Transverse colon (tissue), 4 donors: ENCODE measurements at places on chromosomes 1 and 21. TPM values are rescaled to one million over a fixed set of nuclear protein-coding genes. Genes with fewer than 3 reads are reported as not detected.
A peak's percentile ranks its signal among the peaks of the same experiment; 100 is the strongest.

GRCh38 chr1:227765261-227766014 lies 30.2 kb downstream of the SNAP47 start:
- H3K36me3 ChIP-seq, result peaks cover 5% of the 10 kb centered on the region
- peaks cover 16% of the 10 kb centered on the region for H3K4me1 ChIP-seq
- H3K4me3 ChIP-seq, result no peak overlapping the region
- no peak overlapping the region for H3K27ac ChIP-seq

DNA sequence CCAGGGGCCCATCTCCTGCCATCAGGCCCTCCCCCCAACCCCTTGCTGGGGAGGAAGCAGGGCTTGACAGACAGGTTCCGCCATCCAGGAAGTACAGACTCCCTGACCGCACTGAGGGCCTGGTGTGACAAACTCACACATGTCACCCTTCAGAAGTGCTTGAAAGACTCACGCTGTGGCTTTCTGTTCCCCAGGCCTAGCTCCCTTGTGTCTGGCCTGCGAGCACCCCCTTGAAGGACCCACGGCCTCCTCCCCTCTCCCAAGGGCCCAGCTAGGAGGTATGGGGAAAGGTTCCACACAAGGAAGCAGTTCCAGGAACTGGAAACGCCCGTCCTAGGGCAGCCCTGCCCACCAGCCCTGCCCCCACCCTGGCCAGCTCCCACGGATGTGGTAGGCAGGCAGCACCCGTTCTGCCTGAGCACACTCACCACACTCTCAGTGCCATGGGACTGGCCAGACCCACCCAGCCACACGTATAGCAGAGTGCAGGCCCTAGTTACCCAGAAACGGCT lies 26.7 kb downstream of the SLC2A1 start:
- H3K27ac ChIP-seq, result peak overlapping the region; percentile 88
- peak; percentile 91 for DNase-seq
- H3K36me3 ChIP-seq, result no peaks in the 10 kb centered on the region
- H3K27me3 ChIP-seq, result no peaks in the 10 kb centered on the region

GRCh38 chr1:167200749-167201148 lies 19.9 kb upstream of the POU2F1 start:
- H3K27me3 ChIP-seq, result no peaks in the 10 kb centered on the region
- no peak for DNase-seq
- H3K4me3 ChIP-seq, result no peak overlapping the region
- H3K4me1 ChIP-seq, result no peaks in the 10 kb centered on the region

DNA sequence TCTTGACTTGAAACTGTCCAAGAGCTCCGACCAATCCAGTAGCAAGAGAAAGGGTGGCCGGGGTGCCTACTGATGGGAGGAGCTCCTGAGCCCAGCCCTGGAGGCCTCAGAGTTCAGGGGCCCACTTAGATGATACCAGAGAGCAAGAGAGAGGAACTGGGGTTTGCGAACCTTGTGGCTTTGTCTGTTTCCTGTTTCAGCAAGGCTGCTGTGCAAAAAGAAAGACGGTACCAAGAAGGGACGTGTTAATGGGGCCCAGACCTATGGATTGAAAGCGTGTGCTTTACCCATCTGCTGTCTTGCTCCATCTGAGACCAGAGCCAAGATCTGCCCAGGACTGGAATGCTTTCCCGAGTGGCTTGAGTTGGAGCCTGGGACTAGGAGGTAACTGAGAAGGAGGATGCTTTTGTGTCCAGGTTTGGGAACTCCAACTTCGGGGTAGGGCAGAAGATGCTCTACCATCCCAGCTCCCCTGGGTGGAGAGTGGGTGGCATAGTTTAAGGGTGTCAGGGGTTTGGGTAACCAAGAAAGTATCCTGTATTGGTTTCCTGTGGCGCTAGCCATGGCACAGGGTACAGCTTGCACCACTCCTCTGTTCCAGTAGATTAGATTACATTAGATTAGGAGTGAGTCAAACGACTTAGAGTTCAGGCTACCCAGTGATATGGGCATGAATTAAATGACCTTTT lies at the start of gene TRAF3IP3:
Gene TRAF3IP3 (plus strand): TSS at position 128 of the 689 bp plus-strand sequence. CDS start 3,987 bp downstream, outside the sequence.
- H3K27me3 ChIP-seq, result no peaks in the 10 kb centered on the region
- peak within 1 kb of the TSS; percentile 72 for H3K27ac ChIP-seq
- H3K4me3 ChIP-seq, result peak within 1 kb of the TSS; percentile 32

The REN gene
- total RNA-seq, result not detected

GRCh38 chr1:56850411-56850810 lies 4.2 kb upstream of the C8A start:
- H3K36me3 ChIP-seq, result no peaks in the 10 kb centered on the region
- H3K4me1 ChIP-seq, result no peaks in the 10 kb centered on the region
- no peak overlapping the region for H3K27ac ChIP-seq

DNA sequence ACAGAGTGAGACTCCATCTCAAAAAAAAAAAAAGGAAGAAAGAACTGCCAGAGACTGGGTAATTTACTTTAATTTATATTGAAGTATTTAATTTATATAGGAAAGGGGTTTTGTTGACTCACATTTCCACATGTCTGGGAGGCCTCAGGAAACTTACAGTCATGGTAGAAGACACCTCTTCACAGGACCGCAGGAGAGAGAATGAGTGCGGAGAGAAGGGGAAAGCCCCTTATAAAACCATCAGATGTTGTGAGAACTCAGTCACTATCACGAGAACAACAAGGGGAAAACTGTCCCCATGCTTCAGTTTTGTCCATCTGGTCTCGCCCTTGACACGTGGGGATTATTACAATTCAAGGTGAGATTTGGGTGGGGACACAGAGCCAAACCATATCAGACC lies 25.8 kb upstream of the PPP1R8 start:
- peaks cover 58% of the 10 kb centered on the region for H3K36me3 ChIP-seq
- no peak for DNase-seq
- H3K27me3 ChIP-seq, result no peaks in the 10 kb centered on the region
- H3K27ac ChIP-seq, result no peak overlapping the region
- H3K4me3 ChIP-seq, result no peak overlapping the region
- no peaks in the 10 kb centered on the region for H3K4me1 ChIP-seq

GRCh38 chr1:202561726-202562443 lies 148.4 kb downstream of the SYT2 start:
- peaks cover 72% of the 10 kb centered on the region for H3K4me1 ChIP-seq
- no peak overlapping the region for H3K4me3 ChIP-seq
- H3K27me3 ChIP-seq, result no peaks in the 10 kb centered on the region
- H3K36me3 ChIP-seq, result no peaks in the 10 kb centered on the region

DNA sequence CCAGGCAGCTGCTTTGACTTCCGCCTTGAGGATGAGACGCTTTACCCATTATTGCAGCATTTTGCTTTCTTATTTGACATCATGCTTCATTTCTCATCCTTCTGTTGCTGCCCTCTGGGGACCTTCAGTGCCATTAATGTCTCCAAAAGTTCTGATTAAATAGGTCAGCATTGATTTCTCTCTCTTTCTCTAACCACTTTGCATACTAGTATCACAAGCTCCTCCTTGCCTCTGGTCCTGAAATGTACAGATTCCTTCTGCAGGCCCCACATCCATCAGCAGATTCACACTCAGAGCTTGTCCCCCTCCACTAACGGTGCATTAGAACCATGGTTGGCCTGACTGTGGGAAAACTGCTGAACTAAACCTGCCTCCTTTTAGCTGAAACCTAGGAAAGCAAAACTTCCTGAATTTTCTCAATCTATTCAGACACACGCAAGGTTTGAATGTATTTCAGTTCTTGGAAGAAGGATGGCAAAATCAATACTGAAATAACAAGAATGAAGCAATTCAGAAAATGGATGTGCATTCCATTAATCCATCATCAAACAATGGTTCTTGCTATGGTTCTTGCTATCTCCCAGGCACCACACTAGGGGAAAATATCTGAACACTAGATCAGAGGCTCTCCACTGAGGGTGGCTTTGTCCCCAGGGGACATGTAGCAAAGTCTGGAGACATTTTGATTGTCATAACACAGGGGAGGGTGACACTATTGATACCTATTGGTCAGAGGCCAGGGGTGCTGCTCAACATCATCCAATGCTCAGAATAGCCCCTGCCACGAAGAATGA lies 154.5 kb downstream of the PCP4 start:
- no peaks in the 10 kb centered on the region for H3K36me3 ChIP-seq
- DNase-seq, result no peak
- no peaks in the 10 kb centered on the region for H3K4me1 ChIP-seq
- no peak overlapping the region for H3K27ac ChIP-seq

The EPHB2 gene
- 24.4 TPM for total RNA-seq

- H3K4me1 ChIP-seq, result peaks cover 4% of the 10 kb centered on the region
- no peak for DNase-seq
- no peak overlapping the region for H3K4me3 ChIP-seq
- H3K27me3 ChIP-seq, result no peaks in the 10 kb centered on the region
- H3K27ac ChIP-seq, result no peak overlapping the region
- H3K36me3 ChIP-seq, result no peaks in the 10 kb centered on the region
Measured at GRCh38 chr1:112841825-112842224, 114.2 kb downstream of the SLC16A1 start.

DNA sequence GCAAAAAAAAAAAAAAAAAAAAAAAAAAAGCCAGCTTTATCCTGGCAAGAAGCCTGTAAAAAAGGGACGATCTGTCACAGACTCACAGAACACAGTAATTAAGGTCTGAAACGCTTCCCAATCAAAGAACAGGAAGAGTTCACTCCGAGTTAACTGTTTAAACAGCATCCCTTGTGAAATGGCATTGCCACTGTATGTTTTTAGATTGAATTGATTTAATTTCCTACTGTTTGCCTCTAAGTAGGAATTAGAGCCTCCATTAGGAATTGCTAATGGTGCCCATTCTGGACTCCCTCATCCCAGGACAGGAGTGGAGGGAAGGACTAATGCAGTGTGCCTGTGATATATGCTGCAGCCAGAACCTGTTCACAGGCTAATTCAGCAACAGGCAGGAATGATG lies 370.8 kb downstream of the RWDD3 start:
- no peak overlapping the region for H3K4me3 ChIP-seq
- H3K4me1 ChIP-seq, result no peaks in the 10 kb centered on the region
- DNase-seq, result no peak

DNA sequence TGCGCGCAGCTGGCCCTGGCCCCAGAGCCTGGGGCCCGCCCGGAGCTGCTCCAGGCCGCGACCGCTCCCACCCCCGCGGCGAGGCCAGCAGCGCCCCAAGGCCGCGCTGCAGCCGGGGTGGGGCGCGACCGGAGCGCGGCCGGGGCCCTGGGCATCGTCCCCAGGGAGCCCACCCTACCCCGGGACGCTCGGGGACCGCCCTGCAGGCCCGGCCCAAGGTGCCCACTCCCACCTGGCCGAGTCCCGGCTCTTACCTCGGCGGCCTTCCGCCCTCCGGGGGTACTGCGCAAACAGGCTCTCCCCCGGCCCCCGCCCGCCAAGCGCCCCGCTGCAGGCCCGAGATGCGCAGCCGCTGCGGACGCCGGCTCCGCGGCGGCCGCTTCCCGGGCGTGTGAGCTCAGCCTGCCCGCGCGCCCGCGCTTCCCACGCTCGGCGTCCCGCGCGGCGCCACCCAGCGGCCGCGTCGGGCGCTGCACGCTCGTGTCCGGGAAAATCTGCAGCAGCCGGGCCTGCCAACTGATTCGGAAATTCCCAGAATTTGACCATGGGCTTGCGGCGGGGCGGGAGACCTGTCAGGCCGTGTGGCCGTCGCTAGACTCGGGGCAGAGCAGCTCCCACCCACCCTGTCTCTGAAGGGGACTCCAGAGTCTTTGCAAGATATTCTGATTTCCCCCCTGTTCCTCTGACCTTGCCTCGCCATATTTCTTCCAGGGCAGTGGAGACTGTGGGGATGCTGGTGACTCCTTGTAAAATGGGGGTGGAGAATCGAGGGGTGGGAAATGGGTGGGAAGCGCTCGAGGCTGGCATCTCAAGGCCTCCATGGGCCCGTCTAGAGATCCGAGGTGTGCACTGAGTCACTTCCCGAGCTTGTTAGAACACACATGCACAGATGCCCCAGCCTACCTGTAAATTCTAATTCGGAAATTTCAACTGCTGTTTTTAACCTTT lies 41.9 kb downstream of the CD34 start:
- peaks cover 26% of the 10 kb centered on the region for H3K4me1 ChIP-seq
- DNase-seq, result peak; percentile 81
- H3K27ac ChIP-seq, result peak overlapping the region; percentile 93

The FNDC7 gene
- not detected for total RNA-seq
